ENCODE measurements at places on chromosomes 16 and 17.

DNA sequence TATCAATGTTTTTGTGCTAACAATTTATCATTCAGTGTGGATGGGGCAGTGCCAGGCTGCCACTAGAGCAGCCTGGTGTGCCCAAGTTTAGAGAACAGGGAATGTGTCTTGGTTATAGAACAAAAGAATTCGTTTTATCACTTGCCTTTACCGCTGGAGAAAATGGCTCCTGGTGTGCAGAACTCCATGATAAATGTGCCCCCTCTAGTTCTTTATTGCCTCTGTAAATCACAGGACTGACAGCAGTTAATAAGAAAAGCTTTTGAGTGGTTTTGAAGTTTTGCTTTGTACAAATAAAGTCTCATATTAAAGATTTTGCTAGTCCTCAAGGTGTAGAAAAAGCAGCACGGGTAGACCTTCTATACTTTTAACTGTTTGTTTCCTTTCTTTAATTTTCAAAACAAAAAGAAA, 28.2 kb upstream of the PSMD7 start:
- DNase-seq = no peak

DNA sequence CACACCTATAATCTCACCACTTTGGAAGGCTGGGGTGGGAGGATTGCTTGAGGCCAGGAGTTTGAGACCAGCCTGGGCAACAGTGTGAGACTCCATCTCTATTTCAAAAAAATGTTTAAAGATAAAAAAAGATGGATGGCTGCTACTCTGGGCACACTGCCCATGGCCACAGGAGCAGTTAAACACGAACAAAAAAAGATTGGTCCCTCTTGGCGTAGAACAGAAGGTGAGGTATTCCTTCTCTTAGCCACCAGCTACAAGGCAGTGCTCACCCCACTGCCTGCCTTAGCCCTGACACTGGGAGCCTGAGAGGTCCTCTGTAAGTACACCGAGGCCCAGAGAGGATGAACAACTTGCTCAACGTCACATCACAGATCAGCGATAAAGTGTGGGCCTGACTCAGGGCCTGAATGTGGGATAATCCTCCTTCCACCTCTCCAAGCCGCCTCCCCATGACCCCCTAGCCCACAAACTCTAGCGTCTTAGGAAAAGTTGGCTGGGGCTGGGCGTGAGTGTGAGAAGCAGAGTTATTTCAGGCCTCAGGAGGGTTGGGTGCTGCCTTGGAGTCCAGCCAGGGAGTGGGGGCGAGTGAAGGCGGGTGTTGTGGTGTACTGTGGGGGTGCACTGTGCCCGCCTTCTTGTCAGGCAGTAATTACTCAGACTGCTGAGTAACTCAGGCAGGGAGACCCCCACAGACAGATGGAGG, 2.3 kb upstream of the DPH1 start:
- DNase-seq = no peak

DNA sequence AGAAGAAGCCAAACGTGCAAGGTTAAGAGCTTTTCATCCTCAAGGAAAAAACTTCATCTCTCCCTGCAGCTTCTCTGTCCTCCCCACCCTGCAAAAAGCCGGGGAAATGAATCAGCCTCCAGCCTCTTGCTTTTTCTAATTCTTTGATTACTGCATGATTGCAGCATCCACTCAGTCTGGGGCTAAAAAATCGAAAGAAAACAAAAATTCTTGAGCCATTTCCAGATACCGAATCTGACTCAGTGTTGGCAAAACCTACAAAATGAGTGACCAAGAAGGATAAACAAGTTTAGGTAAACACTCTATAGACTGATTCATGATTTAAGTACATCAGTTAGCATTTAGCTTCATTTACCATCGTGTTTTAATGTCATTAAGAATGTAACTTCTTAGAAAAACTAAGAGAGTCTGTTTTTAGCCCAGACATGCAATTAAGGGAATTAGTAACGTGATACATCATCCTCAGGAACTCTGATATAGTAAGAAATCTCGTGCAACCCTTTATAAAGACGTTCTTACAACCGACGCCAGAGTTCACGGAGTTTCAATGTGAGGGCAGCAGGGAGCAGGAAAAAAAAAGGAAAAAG, 287.3 kb upstream of the FOXF1 start:
- DNase-seq = no peak

GRCh38 chr17:80649200-80649644, 104.6 kb downstream of the RPTOR start:
- no peak for DNase-seq

DNA sequence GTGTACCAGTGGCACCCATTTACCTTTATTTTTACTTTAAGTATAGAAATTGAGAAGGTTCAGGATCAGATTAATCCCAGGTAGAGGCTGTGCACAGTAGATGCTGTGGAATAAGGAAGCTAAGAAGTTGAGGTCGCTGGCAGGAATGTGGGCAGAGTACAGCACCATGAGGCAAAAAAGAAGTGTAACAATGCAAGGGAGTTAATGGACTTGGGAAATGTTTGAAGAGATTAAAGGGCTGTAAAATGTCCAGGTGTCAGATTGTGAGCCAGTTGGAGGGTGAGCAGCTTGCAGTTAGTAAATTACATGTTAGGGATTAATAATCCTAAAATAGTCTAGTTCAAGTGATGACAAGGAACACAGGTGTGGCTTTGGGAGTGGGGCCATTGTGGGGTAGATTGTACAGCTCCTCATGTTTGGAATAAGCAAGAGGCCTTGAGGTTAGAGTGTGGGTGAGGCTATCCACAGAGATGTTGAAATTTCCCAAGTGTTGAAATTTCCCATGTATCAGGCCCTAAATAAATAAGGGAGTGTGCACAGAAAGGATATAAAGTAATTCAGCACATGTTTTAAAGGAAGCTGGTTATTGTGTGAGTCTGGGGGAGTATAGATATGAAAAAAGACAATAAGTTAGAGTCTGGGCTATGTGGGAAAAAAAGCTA, 21.5 kb downstream of the TAT start:
- DNase-seq = no peak

- DNase-seq = peak; percentile 26
Observed at GRCh38 chr17:50117202-50118051, 12.5 kb downstream of the SAMD14 start.

DNA sequence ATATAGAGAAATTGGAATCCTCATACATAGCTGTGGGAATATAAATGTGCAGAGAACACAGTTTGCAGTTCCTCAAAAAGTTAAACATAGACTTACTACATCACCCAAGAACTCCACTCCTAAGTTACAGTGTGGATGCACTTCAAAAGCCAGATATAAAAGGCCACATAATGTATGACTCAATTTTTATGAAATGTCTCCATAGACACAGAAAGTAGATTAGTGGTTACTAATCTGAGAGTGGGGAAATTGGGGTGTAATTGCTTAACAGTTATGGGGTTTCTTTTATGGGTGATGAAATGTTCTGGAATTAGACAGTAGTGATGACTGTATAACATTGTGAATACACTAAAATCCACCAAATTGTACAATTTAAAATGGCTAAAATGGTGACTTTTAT, 60.9 kb downstream of the CACNG1 start:
- no peak for DNase-seq

- no peak for DNase-seq
Observed at GRCh38 chr16:57419506-57419905, 14.9 kb downstream of the CCL17 start.

DNA sequence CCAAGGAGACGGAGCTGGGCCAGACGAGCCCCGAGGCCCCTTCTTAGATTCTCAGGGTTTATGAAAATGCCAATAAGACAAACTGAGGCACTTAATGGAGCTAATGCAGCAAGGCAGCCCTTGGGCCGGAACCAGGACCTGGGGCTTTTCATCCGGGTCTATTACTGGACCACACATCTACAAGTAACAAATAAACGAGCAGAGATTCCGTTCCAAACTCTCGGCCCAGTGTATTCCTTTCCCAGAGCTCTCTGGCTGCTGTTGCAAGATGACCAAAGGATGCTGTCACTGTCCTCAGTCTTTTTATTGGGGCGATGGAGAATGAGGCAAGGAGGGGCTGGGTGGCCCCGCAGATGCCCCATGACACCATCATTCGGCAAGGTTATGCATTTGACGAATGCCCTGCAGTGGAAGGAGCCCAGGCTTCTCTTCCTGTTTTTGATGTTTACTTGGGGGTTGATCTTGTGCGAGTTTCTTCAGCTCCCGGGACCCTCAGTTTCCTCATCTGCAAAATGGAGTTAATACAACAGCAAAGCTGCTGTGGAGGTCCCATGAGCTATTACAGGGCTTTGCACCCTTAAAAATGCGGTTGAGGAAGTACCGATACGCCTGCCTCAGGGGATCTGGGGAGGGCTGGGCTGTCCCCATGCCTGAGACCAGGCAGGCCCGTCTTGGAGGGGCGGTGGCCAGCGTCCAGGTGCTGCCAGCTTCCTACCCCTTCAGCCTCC, 1.1 kb upstream of the NTN1 start:
- no peak for DNase-seq

- no peak for DNase-seq
Observed at GRCh38 chr17:78875363-78876093, 27.5 kb downstream of the CEP295NL start.

DNA sequence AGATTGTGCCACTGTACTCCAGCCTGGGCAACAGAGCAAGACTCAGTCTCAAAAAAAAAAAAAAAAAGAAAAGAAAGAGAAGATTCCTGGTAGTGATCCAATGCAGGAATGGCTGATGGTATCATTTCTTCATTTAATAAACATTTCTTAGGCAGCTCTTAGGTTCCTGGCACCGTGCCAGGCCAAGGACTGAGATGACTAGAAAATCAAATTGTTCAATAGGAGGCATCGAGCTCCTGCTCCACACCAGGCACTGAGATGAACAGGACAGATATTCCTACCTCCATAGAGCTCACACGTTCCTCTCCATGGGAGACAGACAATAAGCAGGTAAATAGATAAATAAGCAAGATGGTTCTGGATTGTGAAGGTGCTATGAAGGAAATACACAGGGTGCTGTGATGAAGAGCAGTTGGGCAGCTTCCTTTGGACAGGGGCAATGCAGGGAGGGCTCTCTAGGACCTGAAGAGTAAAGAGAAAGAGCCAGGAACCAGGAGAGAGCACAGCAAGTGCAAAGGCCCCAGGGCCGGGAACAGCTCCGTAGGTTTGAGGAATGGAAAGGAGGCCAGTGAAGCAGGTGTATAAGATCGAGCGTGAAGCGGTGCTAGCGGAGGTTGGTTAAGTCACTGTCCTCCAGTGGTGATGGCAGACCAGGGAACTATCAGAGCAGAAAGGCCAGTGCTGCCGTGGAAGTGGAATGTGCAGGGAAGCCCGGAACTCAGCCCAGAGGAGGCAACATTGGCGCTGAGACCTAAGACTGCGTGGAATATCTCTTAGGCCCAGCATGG, 26.5 kb upstream of the CRHR1 start:
- no peak for DNase-seq

GRCh38 chr16:82756283-82756599, 129.5 kb downstream of the CDH13 start:
- DNase-seq = no peak

DNA sequence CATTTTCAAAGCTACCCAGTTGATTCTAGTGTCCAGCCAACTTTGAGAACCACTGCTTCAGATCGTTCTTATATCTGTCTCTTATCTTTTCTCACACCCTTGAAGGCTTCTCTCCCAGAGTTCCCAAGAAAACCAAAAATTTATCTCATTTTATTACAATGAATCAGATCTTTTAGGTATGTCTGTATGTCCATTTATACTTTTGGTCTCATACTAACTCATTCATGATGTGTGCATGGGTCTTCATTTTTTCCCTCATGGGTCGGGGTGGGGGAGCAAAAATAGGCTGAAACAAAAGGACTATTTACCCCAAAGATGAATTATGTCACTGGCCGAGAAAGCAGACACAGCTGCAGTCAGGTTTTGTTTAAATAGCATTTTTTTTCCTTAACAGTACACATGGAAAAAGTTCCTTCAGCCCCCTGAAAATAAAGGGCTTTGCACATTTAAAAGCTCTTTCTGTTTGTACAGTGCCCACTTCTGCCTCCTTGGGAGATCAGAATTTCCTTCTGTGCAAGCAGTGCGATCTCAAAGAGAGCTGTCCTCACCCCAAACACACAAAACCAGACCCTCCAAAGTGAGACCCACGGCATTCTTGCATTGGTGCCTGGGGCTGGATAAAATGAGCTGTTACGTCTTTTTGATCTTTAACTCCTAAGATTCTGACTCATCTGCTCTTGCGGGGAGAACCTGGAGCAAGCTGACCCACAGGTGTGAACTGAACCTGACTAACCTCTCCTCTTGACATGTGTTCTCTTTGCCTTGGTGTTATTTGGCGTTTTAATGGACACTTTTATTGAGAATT, 251.2 kb upstream of the ELAC2 start:
- DNase-seq = no peak

DNA sequence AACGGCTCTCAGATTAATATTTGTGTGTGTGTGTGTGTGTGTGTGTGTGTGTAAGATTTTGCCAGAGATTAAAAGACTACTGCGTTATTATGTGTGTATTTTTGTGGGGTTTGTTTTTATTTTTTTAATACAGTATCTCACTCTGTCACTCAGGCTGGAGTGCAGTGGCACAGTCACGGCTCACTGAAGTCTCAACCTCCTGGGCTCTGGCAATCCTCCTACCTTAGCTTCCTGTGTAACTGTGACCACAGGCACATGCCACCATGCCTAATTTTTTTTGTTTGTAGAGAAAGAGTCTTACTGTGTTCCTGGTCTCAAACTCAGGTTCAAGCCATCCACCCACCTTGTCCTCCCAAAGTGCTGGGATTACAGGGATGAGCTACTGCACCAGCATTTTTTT, 87.2 kb downstream of the CYB561 start:
- DNase-seq = no peak

- DNase-seq = no peak
Observed at GRCh38 chr16:54443352-54443751, 156.8 kb upstream of the IRX3 start.

GRCh38 chr17:67737145-67737544, 19.4 kb downstream of the NOL11 start:
- DNase-seq = no peak

DNA sequence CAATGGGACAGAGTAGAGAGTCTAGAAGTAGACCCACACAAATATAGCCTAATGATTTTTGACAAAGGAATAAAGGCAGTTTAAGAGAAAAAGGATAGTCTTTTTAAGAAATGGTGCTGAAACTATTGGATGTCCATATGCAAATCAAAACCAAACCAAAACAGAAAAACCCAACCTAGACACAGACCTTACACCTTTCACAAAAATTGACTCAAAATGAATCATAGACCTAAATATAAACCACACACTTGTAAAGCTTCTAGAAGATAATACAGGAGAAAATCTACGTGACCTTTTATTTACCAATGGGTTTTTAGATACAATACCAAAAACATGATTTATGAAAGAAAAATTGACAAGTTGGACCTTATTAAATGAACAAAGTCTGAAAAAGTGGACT, 66.4 kb upstream of the MPHOSPH6 start:
- DNase-seq = no peak

DNA sequence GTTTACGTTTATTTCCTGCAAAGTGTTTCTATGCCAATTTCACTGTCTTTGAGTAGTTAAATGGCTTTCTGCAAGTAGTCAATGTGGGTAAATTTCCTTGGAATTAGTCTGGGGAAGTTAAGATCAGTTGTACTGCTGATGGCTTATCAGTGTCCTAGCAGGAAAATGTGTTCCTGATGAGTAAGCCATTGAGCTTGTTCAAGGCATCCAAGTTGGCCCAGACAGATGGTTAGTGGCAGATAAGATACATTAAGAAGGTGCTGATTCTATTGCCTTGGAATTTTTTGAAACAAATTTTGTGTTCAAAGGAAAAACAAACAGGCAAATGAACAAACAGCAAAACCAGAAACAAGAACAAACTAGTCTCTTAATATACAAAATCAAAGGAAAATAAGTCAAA, 258.4 kb downstream of the MAP2K6 start:
- DNase-seq = no peak

All from activated CD4-positive, alpha-beta T cell treated with anti-CD3 and anti-CD28 coated beads, Interleukin-2, amount 50 U/mL, for 24 hours (primary cell).